ENCODE measurements at places on chromosomes 4 and X.

DNA sequence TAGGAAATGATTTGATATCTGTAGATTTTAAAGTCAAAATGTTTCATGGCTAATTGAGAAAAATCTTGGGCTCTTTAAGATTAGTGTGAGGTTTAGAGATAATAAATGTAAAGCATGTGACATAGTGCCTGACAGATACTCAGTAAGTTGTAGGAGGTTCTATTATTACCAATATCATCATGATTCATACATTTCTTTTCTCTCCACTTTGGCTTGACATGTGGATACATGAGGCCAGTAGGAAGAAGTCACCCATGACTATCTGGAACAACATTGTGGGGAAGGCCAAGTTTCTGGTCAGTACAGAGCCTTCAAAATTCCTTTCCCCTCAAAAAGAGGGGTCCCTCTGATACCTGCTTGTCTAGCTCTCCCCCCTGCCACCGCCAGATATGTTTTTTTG is 91.2 kb upstream of the SORBS2 start:
- DNase-seq, result no peak

DNA sequence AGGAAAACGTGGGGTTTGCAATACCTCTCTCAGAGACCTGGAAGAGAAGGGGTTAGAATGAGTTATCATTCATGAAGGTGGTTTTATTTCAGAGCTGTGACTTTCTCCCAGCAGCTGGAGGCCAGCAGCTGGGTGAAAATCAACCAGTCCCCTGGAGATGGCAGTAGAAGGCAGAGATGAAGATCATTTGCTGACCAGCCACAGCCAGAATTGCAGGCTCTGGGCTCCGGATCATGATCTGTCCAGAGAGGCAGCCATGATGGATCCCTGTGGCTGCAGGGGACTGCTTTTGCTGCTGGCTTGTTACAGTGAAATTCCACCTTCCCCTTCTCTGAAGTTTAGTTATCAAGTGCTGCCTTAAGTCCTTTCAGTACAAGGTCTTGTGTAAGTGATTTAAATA is 46.9 kb upstream of the TAB3 start:
- DNase-seq, result no peak

DNA sequence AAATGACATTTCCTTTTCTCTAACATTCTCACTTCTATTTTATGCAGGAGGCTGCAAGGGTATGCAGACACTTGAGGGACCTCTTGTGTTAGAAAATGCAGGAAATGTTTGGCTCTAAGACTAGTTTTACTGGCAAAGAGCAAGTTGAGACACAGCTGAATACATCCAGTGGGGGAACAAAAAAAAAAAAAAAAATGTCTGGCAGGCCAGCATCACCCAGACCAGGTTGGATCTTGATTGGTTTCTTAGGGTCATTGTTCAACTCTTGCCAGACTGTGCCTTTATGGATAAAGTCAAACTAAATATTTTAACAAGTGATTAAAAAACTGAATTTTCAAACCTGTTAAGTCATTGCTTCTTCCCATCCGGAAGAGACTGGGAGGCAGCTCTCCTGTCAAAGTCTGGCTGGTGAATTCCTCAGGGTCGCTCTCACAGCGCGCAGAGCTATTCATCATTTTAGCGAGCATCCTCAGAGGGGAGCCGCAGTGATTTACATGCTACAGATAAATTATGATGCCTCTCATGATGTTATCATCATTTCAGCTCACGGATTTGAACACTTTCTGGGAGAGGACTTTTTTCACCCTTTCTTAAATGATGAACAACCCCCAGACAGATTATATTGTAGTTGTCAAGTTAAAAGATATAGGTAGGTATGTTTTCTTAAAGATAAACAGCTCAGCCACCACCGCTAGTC is 23.6 kb upstream of the PACRGL start:
- no peak for DNase-seq

DNA sequence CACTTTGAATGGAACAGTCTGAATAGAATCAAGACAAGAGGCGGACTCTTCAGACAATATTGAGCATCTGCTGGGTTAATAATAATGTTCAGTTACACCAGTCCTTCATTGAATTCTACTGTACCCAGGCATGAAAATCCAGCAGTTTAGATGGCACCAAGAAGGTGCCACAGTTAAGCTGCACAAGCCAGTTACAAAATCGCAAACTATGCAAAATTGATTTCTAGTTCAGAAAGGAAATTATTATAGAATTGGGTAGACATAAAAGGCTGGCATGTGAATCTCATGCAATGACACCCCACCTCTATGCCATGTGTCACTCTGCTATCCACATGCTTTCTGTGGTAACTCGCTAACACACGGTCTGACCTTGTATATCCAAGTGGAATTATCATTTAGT is 105.8 kb upstream of the VCX3A start:
- no peak for DNase-seq

GRCh38 chrX:9318213-9318612 is 146.6 kb upstream of the TBL1X start:
- DNase-seq, result peak; percentile 39

GRCh38 chr4:74339501-74339900 is 25.4 kb upstream of the EREG start:
- no peak for DNase-seq

GRCh38 chr4:36278789-36279188 is 2.6 kb upstream of the DTHD1 start:
- DNase-seq, result no peak

GRCh38 chrX:65976161-65976560 is 63.7 kb downstream of the VSIG4 start:
- no peak for DNase-seq

DNA sequence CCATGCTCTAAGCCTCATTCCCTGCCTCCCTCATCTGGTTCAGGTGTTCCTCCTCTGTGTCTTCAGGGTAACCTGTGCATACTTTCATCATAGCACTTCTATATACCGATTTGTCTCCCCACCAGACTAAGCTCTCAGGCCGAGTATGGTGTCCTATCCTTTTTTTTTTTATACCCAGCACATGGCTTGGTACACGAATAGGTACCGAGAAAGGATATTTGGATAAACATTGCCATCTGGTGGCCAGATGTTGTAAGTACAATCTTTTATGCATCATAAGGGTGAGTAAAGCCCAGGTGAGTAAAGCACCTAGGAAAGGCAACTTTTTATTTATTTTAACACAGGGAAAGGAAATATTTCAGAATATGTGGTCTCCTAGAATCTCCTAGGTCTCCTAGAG is 68.4 kb downstream of the MID2 start:
- DNase-seq, result peak; percentile 56

- DNase-seq, result no peak
Observed at GRCh38 chrX:27976284-27976683, 5.0 kb downstream of the DCAF8L1 start.

DNA sequence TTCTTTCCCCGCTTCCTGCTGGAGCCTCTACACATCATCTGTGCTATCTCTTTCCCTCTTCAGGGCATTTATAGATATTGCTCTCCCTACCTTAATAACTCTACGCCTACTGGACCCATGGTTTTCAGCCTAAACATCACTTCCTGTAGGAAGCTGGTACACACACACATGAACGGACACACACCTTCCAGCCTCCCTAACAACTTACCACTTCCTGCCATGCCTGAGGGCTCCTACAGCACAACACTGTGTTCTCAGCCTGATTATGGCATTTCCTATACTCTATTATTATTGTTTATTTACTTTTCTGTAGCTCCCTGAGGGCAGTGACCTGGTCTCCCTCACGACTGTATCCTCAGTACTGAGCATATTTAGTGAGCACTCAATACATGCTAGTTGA is 163.6 kb upstream of the MAP3K15 start:
- DNase-seq, result peak; percentile 38

DNA sequence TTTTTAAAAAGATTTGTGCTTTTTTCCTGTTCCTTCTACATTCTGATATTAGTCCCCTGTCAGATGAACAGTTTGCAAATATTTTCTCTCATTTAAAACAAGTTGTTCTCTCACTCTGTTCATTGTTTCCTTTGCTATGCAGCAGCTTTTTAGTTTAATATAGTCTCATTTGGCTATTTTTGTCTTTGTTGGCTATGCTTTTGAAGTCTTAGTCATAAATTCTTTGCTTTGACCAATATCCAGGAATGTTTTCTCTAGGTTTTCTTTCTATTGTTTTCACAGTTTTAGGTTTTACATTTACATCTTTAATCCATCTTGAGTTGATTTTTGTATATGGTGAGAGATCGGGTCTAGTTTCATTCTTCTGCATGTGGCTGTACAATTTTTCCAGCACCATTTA is 136.8 kb downstream of the TET2 start:
- no peak for DNase-seq

- no peak for DNase-seq
Observed at GRCh38 chr4:169976951-169977350, 49.2 kb downstream of the MFAP3L start.

DNA sequence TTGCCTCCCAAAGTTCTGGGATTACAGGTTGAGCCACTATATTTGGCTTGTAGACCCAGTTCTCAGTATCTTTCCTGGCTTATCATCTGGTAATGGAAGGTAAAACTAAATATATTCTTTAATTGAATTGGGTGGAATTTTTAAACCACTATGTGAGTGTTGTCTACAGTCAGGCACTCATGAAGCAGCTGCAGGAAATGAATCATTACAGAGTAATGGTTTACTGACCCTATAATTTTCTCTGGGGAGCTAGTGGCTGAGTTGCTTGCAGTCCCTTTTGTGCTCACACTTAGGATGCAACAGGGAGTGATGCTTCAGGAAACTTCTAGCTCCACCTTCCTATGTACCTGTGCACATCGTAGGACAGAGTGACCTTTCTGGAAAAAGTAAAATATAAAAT is 4.1 kb upstream of the UGT2B7 start:
- no peak for DNase-seq

GRCh38 chrX:39857780-39858179 is 240.0 kb downstream of the BCOR start:
- DNase-seq, result no peak

DNA sequence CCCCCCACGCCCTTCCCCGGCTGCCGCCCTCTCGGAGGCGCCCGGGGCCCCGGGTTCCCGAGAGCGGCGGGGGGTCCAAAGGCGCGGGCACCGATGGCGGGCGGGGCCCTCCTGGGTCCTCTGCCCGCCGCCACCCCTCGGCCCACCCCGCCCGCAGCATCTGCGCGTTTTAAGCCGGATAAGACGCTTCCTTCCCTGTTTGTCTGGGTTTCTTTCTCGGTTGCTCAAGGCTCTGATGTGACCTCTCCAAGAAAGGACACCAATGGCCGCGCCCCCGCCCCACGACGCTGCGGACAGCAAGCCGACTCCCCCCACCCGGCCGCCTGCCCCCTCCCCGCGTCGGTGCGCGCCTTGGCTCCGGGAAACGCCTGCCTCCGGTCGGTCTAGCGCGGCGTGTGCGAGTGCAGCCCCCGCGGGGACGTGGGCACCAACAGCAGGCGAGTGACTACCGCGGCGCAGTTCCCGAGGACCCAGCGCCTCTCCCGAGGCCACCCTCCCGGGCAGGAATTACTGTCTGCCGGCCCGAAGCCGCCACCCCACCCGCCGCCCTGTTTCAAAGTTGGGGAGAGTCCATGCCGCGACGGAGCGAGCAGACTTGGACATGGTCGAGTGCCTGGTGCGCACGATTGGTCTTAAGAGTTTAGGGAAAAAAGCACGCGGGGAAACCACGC is 21.1 kb upstream of the HMX1 start:
- DNase-seq, result no peak

All from activated CD4-positive, alpha-beta T cell treated with anti-CD3 and anti-CD28 coated beads, Interleukin-2, amount 10 ng/mL, durations not matched to agents 7 days and 5 days (primary cell).